Large intestine (tissue), 12 donors: ENCODE measurements at places on chromosomes 4 and X. TPM values are rescaled to one million over a fixed set of nuclear protein-coding genes. Genes with fewer than 3 reads are reported as not detected.

DNA sequence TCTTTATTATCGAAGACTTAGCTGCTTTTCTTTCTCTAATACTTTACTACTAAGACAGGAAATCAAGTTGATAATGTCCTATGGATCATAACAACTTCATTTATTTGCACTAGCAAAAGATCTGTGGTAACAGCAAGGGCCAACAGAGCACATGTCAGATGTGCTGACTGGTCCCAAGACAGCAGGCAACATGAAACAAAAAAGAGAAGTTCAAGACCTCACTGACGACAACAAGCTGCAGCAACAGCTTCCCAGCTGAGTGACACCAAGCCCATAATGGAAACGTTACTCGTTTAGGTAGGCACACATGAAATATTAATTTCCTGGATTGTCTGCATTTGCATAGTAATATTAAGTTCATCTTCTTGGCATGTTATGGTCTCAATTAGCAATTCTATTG lies 126.9 kb downstream of the UNC5C start:
- no peak for DNase-seq
- H3K4me1 ChIP-seq: no peaks in the 10 kb centered on the region
- no peak overlapping the region for H3K4me3 ChIP-seq
- no peaks in the 10 kb centered on the region for H3K27me3 ChIP-seq
- no peak overlapping the region for H3K27ac ChIP-seq

- no peaks in the 10 kb centered on the region for H3K27me3 ChIP-seq
- DNase-seq: no peak
- H3K36me3 ChIP-seq: no peaks in the 10 kb centered on the region
- no peak overlapping the region for H3K4me3 ChIP-seq
Observed at GRCh38 chr4:184358521-184359232, 115.7 kb downstream of the IRF2 start.

Gene SULT1B1
- 118 TPM for polyA plus RNA-seq

DNA sequence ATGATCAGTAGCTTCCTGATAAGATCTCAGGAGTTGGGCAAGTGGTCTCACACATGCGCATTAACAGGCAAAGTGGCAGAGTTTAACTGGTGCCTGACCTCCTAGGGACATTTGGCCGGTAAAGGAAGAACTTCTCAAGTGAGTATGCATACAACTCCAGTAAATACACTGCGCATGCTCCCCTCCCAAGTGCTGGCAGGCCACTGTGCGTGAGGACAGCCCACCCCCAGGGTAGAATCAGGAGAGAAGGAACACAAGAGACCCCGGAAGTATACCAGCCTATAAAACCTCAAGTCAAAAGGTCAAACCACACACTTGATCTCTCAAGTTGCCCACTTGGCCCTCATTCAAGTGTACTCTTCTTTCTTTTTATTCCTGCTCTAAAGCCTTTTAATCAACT lies 225.5 kb upstream of the ANKRD50 start:
- no peak for DNase-seq
- no peaks in the 10 kb centered on the region for H3K4me1 ChIP-seq
- no peaks in the 10 kb centered on the region for H3K27me3 ChIP-seq
- H3K4me3 ChIP-seq: no peak overlapping the region

- no peak overlapping the region for H3K4me3 ChIP-seq
- DNase-seq: no peak
- H3K27ac ChIP-seq: no peak overlapping the region
Observed at GRCh38 chrX:152968193-152968592, 25.7 kb downstream of the PNMA5 start.

GRCh38 chr4:145565328-145565727 lies 53.9 kb upstream of the MMAA start:
- no peaks in the 10 kb centered on the region for H3K36me3 ChIP-seq
- no peaks in the 10 kb centered on the region for H3K4me1 ChIP-seq
- H3K27me3 ChIP-seq: no peaks in the 10 kb centered on the region
- DNase-seq: no peak

Gene GPR143
- 5.2 TPM for polyA plus RNA-seq

Gene MTM1
- polyA plus RNA-seq: 16.1 TPM

GRCh38 chr4:187789078-187789477 lies 206.5 kb upstream of the ZFP42 start:
- H3K27ac ChIP-seq: no peak overlapping the region
- H3K36me3 ChIP-seq: no peaks in the 10 kb centered on the region
- H3K4me1 ChIP-seq: no peaks in the 10 kb centered on the region
- no peak overlapping the region for H3K4me3 ChIP-seq

DNA sequence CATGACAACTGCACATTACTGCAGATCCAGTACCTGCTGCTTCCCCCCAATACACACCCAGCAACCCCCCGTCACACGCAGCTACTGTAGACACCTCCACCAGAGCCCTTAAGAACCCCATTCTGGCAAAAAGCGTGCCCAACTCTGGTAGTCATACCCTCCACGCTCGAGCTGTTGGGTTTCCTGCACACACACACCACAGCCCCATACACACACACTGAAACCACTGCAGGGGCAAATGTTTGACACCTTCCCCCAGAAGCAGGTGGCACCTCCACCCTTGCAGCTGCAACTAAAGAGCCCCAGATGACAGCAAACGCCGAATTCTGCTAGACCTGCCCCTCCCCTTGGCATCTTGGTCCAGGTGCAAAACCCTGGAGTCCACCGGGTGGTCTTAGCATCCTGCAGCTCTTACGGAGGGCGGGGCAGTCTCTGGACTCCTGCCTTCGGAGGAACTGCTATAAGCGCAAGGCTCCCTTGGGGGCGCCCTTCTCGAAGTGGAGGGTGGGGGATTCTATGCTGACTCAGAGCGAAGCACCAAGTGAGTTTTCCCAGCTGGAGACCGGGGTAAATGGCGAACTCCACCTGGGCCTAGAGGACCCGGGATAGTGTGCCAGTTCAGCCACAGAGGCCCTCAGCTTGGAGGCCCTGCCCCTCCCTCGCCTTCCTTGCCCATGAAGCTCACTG lies 1.5 kb downstream of the FRMPD3 start:
- no peak for DNase-seq
- no peak overlapping the region for H3K27ac ChIP-seq
- no peak overlapping the region for H3K4me3 ChIP-seq
- H3K27me3 ChIP-seq: peaks cover 50% of the 10 kb centered on the region

Gene NOA1
- polyA plus RNA-seq: 25.2 TPM

DNA sequence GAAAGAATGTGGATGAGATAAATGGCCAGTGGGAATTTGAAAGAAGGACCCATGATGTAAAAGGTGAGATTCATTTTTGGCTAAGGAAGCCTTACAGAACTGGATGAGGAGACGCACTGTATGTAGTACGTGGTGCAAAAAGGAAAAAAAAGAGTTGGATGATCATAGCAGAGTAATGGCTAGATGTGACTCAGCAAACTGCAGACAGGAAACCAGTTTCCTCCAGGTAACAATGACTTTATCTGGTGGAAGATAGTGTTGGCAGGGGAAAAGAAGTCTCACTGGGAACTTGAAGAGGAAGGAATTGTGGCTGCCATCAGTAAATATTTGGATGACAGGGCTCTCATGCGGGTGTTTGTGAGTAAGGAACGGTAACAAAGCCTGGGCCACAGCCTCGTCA lies 243.2 kb downstream of the CPE start:
- H3K4me3 ChIP-seq: no peak overlapping the region
- no peak for DNase-seq
- no peaks in the 10 kb centered on the region for H3K36me3 ChIP-seq
- H3K4me1 ChIP-seq: no peaks in the 10 kb centered on the region
- H3K27ac ChIP-seq: no peak overlapping the region

DNA sequence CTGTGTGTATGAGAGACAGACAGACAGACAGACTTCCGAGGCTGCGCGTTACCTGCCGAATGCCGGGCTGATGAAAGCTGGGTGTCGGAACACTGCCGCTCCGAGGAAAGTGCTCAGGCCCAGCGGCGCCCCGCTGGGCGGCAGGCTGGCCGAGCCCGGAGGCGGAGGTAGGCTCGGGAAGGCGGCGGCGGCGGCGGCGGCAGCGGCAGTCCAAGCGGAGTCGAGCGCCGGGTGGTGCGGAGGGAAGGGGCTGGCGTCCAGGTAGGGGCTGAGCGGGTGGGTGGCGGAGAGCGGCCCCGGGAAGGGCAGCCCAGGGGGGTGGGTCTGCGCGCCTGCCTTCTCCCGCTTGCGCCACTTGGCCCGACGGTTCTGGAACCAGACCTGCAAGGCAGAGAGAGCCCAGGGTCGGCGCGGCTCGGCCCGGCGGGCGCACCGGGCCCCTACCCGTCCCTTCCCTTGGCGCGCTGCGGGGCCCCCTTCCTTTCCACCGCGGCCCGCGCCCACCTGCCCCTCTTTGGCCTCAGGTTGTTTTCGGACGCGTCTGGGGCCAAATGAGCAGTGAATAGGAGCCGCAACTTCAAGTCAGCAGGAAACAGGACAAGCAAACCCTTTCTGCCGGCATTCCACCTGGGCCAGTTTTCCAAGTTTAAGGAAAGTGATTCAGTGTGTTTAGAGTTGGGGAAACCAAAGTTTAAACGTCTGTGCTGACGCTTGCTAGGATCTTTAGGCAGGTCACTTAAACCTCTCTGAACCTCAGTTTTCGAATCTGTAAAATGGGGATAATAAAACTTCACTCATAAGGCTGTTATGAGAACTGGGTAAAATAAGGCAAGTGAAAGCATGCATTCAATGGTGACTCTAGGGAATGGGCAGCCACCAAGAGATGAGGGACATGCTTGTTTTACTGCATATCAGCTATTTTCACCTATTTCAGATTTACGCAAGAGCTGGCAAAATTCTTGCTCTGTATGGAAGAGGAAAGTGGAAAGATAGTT lies 8.4 kb downstream of the ARX start:
- H3K4me1 ChIP-seq: peaks cover 6% of the 10 kb centered on the region
- no peaks in the 10 kb centered on the region for H3K36me3 ChIP-seq
- no peak for DNase-seq
- H3K27me3 ChIP-seq: peaks cover 98% of the 10 kb centered on the region
- no peak overlapping the region for H3K27ac ChIP-seq

- no peaks in the 10 kb centered on the region for H3K4me1 ChIP-seq
- no peaks in the 10 kb centered on the region for H3K36me3 ChIP-seq
Observed at GRCh38 chr4:40202474-40202873, 5.6 kb downstream of the RHOH start.

DNA sequence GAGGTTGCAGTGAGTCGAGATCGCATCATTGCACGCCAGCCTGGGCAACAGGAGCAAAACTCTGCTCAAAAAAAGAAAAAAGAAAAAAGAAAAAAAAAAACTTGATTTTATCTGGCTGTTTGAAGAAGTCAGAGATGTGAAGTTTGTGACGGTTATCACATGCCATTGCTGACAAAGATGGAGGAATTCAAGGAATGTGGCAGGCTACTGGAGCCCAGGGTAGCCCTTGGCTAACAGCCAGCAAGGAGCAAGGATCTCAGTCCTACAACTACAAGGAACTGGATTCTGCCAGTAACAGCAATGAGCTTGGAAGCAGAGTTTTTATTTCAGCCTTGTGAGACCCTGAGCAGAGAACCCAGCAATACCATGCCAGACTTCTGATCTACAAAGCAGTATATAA lies 24.3 kb upstream of the TET2 start:
- H3K27ac ChIP-seq: no peak overlapping the region
- no peaks in the 10 kb centered on the region for H3K36me3 ChIP-seq
- H3K27me3 ChIP-seq: no peaks in the 10 kb centered on the region
- H3K4me1 ChIP-seq: no peaks in the 10 kb centered on the region

DNA sequence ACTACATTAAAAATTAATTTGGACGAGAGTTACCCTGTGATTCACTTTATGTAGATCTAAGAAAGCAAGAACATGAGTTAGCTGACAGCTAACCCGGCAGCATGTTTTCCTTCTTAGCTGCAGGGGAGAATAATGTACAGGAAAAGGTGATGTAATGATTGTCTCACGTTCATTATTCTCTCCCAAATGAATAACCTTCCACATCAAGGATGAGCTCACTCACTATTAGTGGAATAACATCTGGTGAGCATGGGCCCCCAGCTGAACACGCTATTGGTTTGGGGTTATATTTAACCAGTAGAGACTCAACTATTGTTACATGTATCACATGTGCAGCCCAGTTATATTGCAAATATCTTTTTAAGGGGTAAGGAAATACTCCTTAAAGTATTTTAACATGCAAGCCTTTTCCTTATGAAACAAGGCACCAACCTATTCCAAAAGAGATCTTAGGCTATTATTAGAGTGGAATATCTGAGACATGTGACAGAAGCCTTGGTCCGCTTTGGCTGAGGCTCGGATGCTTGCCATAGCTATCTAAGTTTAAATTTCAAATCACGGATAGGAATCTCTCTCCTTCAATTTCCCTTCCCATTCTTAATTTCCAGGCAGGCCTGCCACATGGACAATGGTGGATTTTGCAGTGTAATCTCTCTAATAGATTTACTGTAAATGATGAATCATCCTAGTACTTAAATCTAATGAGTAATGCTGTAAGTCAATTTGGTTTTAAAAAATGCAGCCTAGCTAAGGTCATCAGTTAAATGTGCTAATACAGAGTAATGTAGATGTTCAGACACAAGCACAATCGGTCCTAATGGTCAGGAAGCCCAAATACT lies 99.0 kb upstream of the OTUD4 start:
- no peaks in the 10 kb centered on the region for H3K36me3 ChIP-seq
- H3K27ac ChIP-seq: no peak overlapping the region
- H3K4me3 ChIP-seq: no peak overlapping the region
- H3K27me3 ChIP-seq: no peaks in the 10 kb centered on the region

Gene SYP
- 20.2 TPM for polyA plus RNA-seq

DNA sequence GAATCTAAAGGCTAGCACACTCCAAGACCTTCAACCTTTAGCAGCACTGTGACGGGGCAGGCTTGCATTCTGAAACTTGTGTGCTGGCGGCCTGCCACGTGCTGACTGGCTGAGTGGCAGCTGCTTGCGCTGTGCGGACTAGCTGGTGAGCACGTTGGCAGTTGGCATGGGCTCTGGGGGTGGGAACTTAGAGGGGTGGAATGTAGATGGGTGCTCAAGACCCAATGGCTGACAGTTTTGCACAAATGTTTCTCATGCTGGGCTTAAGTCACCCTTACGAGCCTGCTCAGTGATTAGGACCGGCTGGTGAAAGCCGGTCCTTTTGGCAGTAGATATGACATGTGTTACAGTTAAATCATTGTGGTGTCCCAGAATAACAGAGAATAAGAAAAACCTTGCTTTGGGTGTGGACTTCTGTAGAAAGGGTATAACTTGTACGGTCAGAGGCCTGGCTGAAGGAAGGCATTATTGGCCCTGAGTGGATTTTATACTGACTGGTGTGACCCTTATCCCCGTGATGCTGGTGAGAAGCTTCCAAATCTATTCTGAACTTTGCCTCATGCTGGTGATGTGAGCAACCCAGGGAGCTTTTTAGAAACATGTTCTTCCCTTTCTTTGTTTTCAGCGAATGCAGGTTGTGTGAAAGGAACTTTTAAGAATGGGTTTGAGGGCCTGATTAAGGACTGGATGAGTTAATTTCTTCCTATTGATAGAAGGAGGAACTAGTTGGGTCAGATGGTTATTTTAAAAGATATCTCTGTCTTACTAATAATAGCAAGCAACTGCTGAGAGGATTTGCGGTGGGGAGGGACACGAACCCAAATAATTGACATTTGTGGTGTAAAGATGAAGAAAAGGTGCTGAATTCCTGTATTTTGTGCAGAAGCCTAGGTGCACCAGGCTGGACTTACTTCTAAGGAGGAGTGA lies 107.4 kb upstream of the SLC4A4 start:
- peaks cover 5% of the 10 kb centered on the region for H3K4me1 ChIP-seq
- no peak overlapping the region for H3K4me3 ChIP-seq
- no peaks in the 10 kb centered on the region for H3K27me3 ChIP-seq

GRCh38 chrX:85503258-85504158 lies 124.0 kb upstream of the POF1B start:
- peak; percentile 34 for DNase-seq
- H3K27ac ChIP-seq: peak overlapping the region; percentile 72
- H3K4me3 ChIP-seq: no peak overlapping the region
- no peaks in the 10 kb centered on the region for H3K36me3 ChIP-seq

Gene SH3RF1
- 30.1 TPM for polyA plus RNA-seq

GRCh38 chr4:94676970-94677369 lies 80.8 kb upstream of the BMPR1B start:
- H3K4me3 ChIP-seq: no peak overlapping the region
- H3K27ac ChIP-seq: no peak overlapping the region
- peaks cover 2% of the 10 kb centered on the region for H3K27me3 ChIP-seq
- H3K4me1 ChIP-seq: no peaks in the 10 kb centered on the region

Gene CXCR3
- 1.3 TPM for polyA plus RNA-seq
